ENCODE measurements at places on chromosomes 16 and 17.

DNA sequence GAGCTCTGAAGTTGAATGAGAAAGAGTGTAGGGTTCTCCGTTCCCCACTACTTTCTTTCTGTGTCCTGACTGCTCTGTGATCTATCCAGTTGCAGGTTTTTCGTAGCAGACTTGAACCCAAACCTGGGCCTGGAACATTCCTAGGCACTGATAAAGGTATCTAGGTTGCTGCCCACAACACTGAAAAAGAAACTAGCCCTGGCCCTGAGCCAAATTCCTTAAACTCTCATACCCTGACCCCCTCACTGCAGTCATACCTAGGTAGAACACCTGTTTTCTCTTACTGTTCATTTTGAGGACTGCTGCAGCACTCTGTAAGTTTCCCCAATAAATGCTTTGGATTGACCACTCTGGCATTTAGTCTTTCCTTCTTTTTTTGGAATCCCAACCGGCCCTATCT is 5.4 kb downstream of the HYDIN start:
- DNase-seq = no peak

DNA sequence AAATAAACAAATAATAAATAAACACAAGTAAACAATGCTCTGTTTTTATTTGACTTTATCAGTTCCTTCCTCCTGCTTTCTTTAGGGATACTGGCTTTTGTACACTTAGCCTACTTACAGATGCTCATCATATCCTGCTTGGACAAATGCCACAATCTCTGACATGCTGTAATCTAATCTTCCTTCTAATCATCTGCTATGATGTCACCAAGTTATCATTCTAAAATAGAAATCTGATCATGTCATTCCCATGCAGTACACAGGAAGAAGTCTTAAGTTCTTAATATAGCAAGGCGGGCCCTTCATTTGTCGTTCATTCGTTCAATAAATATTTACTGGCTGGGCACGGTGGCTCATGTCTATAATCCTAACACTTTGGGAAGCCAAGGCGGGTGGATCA is 9.1 kb upstream of the UBB start:
- no peak for DNase-seq

GRCh38 chr17:31597646-31598398 is 206.3 kb downstream of the RAB11FIP4 start:
- DNase-seq = no peak

GRCh38 chr17:57424777-57425188 is 168.5 kb downstream of the MSI2 start:
- DNase-seq = no peak
